Stimulated activated CD4-positive, alpha-beta T cell treated with anti-CD3 and anti-CD28 coated beads, Interleukin-15, amount 100 ng/mL, for 1 hour (primary cell): ENCODE measurements at places on chromosomes 16 and 17.

DNA sequence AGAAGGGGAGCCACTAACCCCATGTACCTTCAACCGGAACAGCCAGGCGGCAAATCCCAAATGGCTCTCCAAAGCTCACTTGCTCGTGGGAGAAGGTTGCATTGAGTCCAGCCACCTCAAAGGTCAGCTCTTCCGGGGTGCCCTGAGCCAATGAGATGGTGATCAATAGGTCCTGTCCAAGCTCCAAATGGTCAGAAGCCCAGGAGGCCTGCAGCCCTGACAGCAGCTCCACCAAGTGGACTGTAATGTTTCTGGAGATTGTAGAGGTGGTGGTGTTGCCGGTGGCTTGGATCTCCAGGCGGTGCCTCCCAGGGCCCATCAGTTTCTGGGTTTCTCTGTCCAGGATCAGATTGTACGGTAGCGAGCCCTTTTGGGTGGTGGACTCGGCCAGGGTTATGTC is 39.9 kb upstream of the BCO1 start:
- no peak for DNase-seq

- no peak for DNase-seq
Observed at GRCh38 chr17:57090560-57091185, 5.6 kb downstream of the AKAP1 start.

DNA sequence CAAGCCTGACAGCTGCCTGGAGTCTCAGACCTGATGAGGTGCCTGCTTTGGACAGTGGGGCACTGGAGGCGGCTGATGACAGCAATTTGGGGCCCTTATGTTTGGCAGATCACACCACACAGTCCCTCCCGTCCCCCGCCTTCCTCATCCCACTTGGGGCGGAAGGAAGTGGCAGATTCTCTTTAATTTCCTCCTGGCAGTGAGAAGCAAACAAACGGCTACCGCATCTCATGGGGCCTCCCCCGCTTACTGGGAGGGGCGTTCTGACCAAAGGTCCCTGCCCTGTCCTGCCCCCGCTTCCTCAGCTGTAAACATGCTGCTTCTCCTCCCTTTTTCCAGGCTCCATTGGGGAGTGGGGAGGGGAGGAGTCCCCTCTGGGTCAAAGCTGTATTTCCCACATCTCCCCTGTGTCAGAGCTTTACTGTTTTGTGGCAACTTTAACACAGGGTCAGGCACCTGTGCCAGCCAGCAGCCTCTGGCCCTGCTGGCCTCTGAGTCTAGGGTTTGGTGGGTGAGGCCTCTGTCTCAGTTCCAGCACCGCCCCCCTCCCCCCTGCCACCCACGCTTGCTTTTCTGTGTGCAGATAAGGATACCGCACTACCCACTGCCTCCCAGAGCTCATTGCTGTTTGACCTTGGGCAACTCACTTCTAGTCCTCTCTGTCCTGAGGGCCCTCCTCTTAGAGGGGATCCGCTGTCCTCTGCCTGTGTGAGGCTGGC is 5.4 kb upstream of the NFATC3 start:
- peak; percentile 48 for DNase-seq

DNA sequence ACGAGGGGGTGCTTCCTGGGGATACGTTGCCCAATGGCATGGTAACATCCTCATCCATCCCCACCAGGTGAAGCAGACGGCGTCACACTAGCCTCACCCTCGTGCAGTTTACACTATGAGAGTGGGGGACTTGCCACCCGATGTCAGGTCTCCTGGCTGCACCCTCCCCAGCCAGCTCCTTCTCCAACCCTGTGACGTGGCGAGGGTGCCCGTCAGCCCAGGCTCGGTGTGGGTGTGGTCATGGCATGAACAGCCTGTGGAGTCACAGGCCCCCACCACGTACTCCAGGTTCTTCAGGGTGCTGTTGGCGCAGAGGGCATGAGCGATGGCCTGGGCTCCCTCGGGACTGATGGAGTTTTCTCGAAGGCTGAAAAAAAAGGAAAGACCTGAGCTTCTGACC is 28.3 kb downstream of the NLRC3 start:
- no peak for DNase-seq

DNA sequence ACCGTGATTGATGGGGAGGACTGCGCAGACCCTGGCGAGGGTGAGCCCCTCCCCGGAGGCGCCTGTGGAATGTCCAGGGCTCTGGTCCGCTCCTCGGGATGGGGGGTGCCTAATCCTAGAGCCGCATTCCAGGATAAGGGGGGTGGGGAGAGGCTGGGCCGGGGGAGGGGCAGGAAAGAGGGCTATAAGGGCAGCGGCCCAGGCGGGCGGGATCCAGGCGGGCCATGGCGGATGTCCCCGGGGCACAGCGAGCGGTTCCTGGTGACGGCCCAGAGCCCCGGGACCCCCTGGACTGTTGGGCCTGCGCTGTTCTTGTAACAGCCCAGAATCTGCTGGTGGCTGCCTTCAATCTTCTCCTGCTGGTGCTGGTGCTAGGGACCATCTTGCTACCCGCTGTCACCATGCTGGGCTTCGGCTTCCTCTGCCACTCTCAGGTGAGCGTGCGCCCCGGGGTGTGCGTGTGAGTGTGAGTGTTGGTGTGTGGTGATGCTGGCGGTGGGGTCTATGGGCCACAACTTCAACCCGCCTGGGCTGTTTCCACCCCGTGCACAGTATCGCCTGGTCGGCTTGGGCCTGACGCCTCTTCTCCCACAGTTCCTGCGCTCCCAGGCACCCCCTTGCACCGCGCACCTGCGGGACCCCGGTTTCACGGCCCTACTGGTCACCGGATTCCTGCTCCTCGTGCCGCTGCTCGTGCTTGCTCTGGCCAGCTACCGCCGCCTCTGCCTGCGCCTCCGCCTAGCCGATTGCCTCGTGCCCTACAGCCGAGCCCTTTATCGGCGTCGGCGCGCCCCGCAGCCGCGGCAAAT is at the start of gene TMEM88:
Gene TMEM88, plus strand, starts transcription at position 216 of the 809 bp plus-strand sequence. Its CDS starts 9 bp downstream, at position 225.
- DNase-seq = no peak

DNA sequence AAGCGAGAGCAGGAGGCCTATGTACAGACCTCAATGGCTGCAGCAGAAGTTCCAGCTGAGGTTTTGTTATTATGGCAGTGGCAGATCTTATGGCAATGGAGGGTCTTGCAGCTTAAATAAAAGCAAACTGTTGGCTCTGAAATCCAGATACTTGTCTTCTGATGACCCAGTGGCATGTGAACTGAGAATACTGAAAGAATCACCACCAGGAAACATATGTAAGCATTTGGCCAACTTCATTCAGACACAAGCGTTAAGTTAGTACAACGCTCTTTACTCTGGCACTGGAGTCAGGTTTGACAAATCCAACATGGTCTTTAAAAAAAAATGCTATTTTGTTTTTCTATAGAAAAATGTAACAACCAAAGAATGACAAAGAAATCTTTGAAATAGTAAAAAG is 70.5 kb downstream of the CFDP1 start:
- no peak for DNase-seq

DNA sequence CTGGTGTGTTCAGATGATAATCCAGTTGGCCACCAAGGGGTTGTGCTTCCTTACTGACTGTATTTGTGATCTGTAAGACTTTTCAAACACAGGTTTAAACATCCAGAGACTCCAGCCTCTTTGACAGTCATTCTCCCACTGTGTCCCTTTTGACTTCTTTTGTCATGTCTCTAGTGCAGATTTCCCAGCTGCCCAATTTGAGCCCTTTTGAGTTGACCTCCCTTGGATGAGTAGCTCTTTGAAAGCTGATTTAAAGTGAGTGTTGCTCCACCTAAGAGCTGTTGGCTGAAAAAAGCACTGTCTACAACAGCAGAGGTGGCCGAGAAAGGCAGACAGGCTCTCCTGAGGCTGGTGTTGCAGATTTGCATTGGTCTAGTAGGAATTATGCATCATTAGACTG is 188.4 kb upstream of the TBX2 start:
- DNase-seq = no peak

DNA sequence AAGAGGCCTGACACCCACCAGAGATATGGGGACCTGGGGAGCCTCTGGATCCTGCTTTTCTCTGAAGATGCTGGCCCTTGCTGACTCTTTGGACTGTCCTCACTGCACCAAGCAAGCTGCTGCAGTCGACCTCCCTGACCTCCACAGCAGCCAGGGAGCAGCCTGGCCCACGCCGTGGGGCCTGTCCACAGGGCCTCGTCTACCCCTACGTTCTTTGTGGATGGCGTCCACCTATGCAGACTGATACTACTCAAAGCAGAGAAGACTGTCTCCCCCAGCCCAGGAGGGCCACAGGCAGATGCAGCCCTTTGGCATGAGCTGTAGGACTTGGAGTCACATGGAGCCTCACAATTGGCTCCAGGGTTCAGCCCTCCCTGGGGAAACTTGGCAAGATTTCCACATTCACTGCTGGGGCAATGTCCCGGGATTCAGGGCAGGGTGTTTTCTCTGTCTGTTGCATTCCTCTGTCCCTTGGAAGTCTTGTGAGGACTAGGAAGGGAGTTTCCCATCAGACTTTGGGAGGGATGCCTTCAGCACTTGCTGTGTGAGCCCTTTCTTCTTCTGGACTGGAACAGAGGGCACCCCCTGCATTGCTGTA is 152.2 kb downstream of the NTN1 start:
- no peak for DNase-seq

GRCh38 chr17:57462007-57462579 is 205.8 kb downstream of the MSI2 start:
- no peak for DNase-seq

GRCh38 chr17:45851464-45851863 is 6.8 kb downstream of the SPPL2C start:
- no peak for DNase-seq

DNA sequence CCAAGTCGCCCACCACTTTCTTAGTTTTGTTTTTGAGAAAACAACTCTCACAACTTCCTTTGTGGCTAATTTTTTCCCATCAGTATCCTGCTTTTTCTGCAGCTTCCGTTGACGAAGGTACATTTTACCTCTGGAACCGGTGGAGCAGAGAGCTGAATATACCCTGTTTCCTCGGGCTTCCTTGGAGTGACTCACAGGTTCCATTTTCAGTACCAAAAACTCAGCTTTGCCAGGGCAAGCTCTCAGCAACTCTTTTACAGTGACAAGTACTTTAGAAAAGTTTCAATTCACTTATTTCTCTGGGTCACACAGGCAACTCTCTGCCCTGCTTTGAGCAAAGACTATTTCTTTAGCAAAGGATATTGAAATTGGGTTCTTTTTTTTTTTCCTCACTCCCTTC is 318.9 kb downstream of the SNX29 start:
- DNase-seq = no peak

DNA sequence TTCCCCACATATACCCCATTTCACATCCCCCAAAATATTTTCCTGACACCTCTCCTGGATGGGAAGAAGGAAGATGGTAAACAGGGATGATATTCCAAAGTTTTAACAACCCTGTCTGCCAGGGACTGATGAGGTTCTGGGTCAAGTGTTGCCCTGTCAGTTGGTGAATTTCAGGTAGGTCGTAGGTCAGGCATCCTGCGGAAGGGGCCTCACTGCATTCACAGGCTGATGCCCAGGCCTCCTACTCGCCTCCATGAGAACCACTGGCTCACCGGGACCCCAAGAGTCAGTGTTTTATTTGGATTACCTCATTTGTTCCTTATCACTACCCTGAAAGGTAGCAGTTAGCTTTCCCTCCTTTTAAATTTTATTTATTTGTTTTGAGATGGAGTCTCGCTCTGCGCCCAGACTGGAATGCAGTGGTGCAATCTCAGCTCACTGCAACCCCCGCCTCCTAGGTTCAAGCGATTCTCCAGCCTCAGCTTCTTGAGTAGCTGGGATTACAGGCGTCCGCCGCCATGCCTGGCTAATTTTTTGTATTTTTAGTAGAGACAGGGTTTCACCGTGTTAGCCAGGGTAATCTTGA is 10.5 kb downstream of the ZBTB4 start:
- DNase-seq = no peak
